ENCODE measurements at places on chromosomes 16 and 17.

- no peak for DNase-seq
Observed at GRCh38 chr17:60128171-60128859, 21.5 kb upstream of the CA4 start.

- DNase-seq = no peak
Observed at GRCh38 chr16:81573533-81574020, 129.0 kb downstream of the CMIP start.

DNA sequence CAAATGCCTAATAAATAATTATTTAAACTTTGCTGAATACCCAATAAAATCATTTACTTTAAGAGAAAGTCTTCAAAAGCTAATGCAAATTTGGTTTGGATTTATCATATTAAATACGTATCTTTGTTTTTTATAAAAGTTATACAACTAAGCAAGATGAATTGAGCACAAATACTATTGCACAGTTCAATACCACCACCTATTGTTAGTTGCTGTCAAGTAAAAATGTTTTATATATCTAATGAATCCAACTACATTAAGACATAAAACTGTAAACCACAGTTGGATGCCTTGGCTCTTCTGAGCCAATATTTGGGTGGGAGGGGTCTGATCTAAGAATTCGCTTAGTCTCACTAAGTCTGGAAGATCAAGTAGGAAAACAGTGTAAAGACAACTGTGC, 7.7 kb downstream of the FBXL20 start:
- DNase-seq = no peak

GRCh38 chr17:47831934-47832327, 461 bp downstream of the LRRC46 start:
- no peak for DNase-seq

- DNase-seq = no peak
Observed at GRCh38 chr17:40106760-40107521, 6.6 kb upstream of the NR1D1 start.

DNA sequence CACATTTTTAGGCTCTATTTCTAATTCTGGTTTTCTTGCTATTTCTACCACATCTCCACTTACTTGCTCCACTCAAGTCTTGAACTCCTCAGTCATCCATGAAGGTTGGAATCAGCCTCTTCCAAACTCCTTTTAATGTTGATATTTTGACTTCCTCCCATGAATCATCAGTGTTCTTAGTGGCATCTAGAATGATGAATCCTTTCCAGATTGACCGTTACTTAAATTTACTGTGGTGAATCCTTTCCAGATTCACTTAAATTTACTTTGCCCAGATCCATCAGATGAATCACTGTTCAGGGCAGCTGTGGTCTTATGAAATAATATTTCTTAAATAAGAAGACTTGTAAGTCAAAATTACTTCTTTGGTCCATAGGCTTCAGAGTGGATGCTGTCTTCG, 32.4 kb downstream of the CLTC start:
- DNase-seq = no peak

DNA sequence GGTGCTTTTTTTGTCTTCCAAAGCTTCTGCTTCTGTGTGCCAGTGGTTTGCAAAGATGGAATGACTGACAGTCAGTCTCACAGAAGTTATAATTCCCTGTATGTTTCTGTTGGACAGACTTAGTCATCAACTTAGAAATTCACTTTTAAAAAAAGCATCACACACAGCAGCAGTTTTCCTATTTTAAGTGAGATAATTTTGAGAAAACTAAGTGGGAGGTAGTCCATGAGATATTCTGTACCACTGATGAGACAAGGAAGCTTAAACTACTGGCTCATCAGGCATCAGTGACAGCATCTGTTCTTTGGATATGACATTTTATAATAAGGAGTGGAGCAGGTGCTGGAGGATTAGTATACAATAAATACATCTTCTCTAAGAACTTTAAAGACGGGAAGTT, 20.0 kb downstream of the CNP start:
- DNase-seq = no peak

DNA sequence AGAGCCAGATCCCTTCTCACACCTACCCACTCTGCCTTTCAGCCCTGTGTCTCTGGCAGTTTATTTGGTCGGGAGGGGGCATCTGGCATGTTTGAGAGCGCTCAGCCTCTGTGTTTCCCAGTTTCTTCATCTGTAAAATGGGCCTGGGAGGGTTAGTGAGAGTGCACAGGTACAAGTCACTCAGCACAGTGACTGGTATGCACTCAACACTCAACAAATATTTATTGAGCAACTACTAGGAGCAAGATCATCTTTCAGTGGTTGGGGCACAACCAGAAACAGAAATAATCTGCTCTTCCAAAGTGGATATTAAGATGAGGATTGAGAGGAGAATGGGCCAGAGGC, 13.7 kb upstream of the SRCIN1 start:
- DNase-seq = no peak

DNA sequence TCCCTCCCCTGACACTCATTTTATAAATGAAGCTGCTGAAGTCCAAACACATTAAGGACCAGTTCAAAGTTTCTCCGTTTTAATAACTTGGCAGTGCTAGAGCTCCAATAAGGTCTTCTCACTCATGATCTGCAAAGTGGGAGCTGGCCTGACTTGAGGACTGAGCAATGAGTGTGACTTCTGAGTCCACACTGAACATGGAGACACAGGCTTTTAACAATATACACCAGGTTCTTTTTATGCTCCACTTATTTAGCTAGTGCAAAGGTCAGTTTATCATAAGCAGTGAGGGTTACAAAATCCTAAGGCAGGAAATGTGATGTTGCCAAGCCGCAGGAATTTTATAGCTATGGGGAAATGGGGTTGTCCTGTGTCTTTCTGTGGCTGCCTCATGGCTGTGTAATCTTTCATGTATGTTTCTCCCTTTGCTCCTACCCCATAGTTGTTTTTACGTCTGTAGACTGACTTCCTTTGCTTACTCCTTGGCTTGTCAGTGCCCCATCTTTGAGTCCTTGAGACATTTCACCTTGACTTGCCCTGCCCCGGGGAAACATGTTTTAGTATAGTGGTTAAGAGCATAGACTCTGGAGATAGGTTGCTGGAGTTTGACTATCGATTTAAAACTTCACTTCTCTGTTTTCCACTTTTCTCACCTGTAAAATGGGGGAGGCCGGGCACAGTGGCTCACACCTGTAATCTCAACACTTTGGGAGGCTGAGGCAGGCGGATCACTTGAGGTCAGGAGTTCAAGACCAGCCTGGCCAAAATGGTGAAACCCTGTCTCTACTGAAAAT, 12.2 kb upstream of the MMD start:
- no peak for DNase-seq

DNA sequence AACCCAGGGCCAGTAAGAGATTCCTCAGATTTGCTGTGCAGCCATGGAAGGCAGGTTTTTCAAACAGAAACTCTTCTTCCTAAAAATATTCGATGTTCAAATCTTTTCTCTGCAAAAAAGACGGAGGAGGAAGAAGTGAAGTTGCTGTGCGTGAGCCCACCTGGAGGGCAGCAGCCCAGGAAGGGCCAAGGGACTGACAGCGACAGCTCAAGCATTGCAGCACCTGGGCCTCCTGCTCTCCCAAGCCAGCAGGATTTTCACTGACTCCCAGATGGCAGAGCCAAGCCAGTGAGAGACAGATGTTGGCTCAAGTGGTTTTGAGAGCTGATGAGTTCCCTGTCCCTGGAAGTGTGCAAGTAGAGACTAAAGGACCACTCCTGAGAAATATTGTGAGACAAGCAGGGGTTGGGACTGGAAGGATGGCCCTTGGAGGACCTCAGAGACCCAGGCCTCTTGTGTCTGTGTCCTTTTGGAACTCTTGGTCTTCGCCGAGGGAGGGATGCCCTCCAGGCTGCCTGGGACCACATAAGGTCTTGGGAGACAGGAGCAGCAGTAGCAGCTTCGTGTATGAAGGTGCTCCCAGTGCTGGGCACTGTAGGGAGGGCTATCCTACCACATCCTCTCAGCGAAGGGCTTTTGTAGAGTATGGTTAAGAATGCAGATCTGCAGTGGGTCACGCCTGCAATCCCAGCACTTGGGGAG, 29.3 kb upstream of the TNFRSF13B start:
- DNase-seq = no peak
